A673 (cell line): ENCODE measurements at places on chromosomes 11 and 22.
A peak's percentile ranks its signal among the peaks of the same experiment; 100 is the strongest.

GRCh38 chr11:109062445-109062844 is 359.5 kb upstream of the C11orf87 start:
- no peak for DNase-seq
- H3K36me3 ChIP-seq: no peaks in the 10 kb centered on the region
- peaks cover 7% of the 10 kb centered on the region for H3K27me3 ChIP-seq
- H3K4me3 ChIP-seq: no peak overlapping the region

DNA sequence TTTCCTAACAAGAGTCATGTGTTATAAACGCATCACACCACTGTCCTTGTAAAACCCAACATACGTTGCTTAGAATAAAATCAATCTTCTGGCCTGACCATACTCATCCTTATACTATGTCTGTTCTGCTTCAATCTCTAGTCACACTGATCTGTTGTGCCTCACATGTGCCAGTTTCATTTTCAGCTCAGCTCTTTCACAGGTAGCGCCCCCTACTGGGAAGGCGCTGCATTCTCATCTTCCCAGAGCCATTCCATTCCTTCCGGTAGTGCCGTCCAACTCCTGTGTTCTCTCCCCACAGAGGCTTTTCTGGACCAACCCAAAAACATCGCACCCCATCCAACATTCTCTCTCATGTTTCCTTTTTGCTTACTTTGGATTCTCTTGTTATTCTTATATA is 22.2 kb downstream of the CASP5 start:
- no peaks in the 10 kb centered on the region for H3K27me3 ChIP-seq
- H3K36me3 ChIP-seq: no peaks in the 10 kb centered on the region
- H3K4me3 ChIP-seq: no peak overlapping the region
- no peaks in the 10 kb centered on the region for H3K4me1 ChIP-seq

DNA sequence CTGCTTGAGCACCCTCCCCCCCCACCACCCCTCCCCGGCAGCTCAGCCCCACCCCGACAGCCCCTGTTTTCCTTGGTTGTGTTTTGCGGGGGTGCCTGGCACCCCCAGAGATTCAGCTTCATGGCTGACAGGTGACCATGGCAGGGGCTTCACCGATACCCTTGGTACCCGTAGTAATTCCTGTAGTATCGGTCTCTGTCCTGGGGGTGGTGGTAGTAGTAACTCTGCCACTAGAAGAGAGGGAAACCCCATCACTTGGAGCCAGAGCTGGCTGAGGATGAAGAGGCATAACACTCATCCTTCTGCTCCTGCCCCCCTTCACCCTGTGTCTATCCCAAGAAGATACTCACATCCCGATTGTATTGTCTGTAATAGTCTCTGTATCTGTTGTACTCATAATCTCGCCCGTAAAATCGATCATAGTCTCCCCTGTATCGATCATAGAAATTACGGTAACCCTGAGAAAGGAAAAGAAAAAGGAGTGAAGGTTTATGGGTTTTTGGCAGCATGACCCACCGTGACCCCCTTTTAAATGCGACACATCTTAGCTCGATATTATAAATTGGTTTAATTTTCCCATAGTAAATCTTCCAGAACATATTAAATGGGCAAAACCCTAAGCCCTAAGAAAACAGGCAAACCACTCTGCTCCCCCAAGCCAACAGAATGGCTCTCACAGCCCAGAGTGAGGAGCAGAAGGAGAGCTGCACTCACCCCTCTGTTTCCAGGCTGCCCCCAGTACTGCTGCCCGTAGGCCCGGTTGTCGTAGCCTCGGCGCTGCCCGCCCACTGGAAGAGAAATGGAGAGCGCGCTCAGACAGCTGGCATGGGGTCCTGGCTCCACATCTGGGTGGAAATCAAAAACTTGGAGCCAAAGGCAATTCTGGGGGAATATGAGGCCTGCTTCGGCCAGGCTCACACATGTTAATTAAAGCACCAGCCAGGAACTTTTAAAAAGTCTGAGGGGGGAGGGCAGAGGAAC is 8.0 kb downstream of the GNG3 start:
- H3K27me3 ChIP-seq: no peaks in the 10 kb centered on the region
- peak overlapping the region; percentile 2 for H3K27ac ChIP-seq
- no peak for DNase-seq
- H3K4me3 ChIP-seq: no peak overlapping the region
- H3K4me1 ChIP-seq: peaks cover 4% of the 10 kb centered on the region

DNA sequence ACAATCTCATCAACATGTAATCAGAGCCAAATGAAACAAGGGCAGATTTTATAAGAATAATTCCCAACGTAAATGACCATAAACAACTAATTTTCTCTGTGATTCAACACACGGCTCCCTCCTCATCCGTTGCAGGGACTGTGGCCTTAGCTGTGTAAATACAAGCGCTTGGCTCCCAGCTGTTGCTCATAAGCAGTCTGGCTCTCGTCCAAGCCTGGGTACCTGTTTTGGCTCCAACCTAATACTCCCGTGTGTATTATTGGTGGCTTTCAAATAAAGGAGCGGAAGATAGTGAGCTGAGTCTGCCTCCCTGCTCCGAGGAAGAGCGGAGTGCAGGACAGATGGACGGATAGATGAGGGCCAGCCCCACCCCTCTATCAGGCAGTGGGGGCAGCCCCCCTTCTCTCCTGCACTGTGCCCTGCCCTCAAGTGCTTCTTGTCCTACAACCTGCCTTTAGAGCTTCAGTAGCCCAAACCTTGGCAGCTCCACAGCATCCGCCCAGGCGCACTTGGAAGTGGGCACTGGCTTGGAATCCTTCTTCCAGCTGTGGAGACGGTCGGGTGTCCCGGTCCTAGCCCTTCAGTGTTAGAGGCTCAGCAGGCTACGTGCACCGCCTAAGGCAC is 670.9 kb downstream of the BRD1 start:
- H3K27me3 ChIP-seq: no peaks in the 10 kb centered on the region
- H3K36me3 ChIP-seq: no peaks in the 10 kb centered on the region
- H3K27ac ChIP-seq: no peak overlapping the region
- DNase-seq: no peak

GRCh38 chr11:76661834-76662434 is 8.6 kb downstream of the LRRC32 start:
- H3K36me3 ChIP-seq: no peaks in the 10 kb centered on the region
- no peak overlapping the region for H3K4me3 ChIP-seq
- no peaks in the 10 kb centered on the region for H3K27me3 ChIP-seq

DNA sequence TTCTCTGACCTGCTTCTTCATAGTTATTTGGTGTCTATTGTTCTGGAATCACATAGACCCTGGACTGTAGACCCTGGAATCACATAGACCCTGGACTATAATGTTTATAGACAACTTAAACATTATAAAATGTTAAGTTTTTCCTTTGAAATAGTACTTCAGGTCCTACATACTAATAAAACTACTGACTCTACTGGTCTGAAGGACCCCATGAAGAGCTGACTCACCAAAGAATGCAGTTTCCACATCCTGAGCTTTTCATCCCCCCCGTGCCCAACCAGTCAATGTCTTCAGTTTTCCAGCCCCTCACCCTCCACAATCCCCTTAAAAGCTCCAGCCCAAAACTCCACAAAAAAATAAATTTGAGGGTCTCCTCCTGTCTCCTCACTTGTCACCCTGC is 6.6 kb upstream of the PLEKHA7 start:
- DNase-seq: no peak
- no peaks in the 10 kb centered on the region for H3K4me1 ChIP-seq
- H3K27ac ChIP-seq: no peak overlapping the region
- H3K27me3 ChIP-seq: peaks cover 3% of the 10 kb centered on the region

GRCh38 chr11:11969380-11970215 is 38.8 kb downstream of the DKK3 start:
- H3K27me3 ChIP-seq: no peaks in the 10 kb centered on the region
- no peak overlapping the region for H3K4me3 ChIP-seq
- no peaks in the 10 kb centered on the region for H3K36me3 ChIP-seq
- no peak overlapping the region for H3K27ac ChIP-seq
- H3K4me1 ChIP-seq: peaks cover 20% of the 10 kb centered on the region

DNA sequence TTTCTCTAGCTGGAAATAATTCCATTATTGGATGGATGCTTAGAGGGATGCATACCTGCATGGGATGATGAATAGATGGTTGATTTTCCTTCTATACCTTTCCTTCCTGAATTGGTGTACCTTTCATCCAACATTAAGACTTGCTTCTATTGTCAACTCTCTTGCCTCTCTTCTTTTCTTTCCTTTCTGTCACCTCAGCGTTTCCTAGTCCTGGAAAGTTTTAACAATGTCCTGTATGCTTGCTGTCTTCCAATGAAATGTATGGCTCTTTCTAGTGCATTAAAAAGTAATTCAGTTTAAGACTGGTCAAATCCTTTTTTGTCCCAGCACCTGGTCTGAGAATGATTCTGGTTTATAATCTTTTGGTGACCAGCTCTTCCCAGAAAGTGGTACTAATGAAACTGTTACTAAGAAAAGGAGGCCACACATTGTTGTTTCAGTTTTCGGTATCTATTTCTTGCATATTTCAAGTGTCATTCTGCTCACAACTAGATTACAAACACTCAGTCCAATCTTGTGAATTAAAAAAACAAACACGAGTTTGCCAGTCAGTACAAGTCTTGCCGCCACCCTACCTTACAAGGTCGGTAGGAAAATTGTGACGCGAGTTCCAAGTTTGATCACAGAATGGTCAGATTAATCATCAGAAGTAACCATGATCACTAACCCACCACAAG is 8.0 kb downstream of the POU2AF1 start:
- no peaks in the 10 kb centered on the region for H3K36me3 ChIP-seq
- H3K4me3 ChIP-seq: no peak overlapping the region
- peaks cover 13% of the 10 kb centered on the region for H3K4me1 ChIP-seq
- H3K27ac ChIP-seq: no peak overlapping the region

DNA sequence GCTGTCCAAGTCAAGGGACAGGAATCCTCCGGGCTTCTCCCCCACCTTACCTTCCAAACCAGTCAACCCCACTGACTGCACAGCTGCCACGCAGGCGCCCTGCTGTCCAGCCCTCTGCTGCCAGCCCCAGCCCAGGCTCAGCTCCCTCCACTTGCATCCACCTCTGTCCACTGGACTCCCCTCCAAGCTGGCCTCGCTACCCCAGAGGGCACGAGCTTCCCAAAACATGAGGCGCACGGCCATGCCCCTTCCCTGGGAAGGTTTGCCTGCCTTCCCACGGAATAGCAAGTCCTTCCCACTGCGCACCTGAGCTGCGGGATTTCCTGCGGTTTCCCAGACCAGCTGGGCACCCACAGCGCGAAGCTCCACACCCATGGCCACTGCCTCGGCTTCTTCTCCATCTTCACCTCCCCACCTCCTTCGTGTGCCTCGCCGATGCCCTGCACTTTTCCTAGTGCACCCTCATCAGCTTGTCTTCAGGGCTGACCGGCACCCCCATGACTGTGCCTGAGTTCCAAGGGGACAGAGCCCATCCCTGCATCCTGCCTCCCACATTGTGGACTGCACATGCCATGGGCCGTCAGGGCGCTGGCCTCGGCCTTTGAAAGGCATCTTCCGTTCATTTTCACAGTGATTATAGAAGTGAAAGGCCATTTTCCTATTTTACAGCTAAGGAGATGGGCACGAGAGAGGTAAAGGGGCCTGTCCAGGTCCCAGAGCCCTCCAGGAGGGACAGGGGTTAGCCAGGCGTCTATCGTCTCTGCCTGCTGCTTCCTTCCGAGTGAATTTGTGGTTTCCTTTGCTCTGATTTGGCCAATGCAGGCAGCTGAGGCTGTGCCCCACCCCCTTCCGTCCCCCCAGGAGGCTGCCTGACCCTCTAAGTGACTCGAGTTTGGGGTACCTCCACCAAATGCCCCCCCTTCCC is 16.4 kb downstream of the IFITM10 start:
- no peaks in the 10 kb centered on the region for H3K36me3 ChIP-seq
- H3K4me1 ChIP-seq: no peaks in the 10 kb centered on the region
- no peak for DNase-seq

DNA sequence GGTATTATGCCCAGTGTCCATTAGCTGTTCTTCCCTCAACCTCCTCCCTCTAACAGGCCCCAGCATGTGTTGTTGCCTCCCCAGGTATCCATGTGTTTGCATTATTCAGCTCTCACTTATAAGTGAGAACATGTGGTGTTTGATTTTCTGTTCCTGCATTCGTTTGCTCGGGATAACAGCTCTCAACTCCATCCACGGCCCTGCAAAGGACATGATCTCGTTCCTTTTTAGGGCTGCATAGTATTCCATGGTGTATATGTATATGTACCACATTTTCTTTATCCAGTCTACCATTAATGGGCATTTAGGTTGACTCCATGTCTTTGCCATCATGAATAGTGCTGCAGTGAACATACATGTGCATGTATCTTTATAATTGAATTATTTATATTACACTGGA is 82.8 kb downstream of the PRMT3 start:
- H3K4me3 ChIP-seq: no peak overlapping the region
- no peaks in the 10 kb centered on the region for H3K4me1 ChIP-seq
- peaks cover 3% of the 10 kb centered on the region for H3K36me3 ChIP-seq

DNA sequence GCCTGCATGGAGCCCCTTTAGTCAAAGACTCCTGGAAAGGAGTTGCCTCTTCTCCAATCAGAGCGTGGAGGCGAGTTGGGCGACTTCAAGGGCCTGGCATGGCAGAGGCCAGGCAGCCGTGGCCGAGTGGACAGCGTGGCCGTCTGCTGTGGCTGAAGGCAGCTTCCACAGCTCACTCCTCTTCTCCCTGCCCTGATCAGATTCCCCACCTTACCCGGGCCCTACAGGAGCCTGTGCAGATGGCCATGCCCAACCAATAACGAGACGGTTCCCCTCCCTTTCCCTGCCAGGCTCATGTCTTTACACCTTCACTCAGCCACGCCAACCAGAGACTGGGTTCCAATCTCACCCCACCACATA is 20.0 kb upstream of the SLC22A12 start:
- peaks cover 8% of the 10 kb centered on the region for H3K27me3 ChIP-seq
- H3K36me3 ChIP-seq: no peaks in the 10 kb centered on the region
- DNase-seq: no peak
- H3K4me1 ChIP-seq: peaks cover 9% of the 10 kb centered on the region
- H3K4me3 ChIP-seq: no peak overlapping the region
- H3K27ac ChIP-seq: no peak overlapping the region

- H3K27me3 ChIP-seq: no peaks in the 10 kb centered on the region
- no peaks in the 10 kb centered on the region for H3K4me1 ChIP-seq
- no peak overlapping the region for H3K27ac ChIP-seq
- no peak for DNase-seq
Observed at GRCh38 chr11:16750417-16750816, 12.0 kb downstream of the C11orf58 start.

GRCh38 chr11:27464289-27464696 is 8.3 kb downstream of the LGR4 start:
- DNase-seq: no peak
- no peak overlapping the region for H3K27ac ChIP-seq
- no peaks in the 10 kb centered on the region for H3K36me3 ChIP-seq
- no peaks in the 10 kb centered on the region for H3K27me3 ChIP-seq
- peaks cover 37% of the 10 kb centered on the region for H3K4me1 ChIP-seq
